Tracheal epithelial cell (primary cell): ENCODE measurements at places on chromosomes 1 and 21. TPM values are rescaled to one million over a fixed set of nuclear protein-coding genes. Genes with fewer than 3 reads are reported as not detected.

Gene GPR157
- 20.0 and 26.0 TPM in 2 replicates for total RNA-seq

Gene SMCP
- total RNA-seq, result not detected in 2 replicates

Gene PRRX1
- total RNA-seq, result not detected in 2 replicates

Gene SLC22A15
- total RNA-seq, result 18.3 and 21.0 TPM in 2 replicates
